HS-5 (cell line): ENCODE measurements at places on chromosomes 6 and 20.

DNA sequence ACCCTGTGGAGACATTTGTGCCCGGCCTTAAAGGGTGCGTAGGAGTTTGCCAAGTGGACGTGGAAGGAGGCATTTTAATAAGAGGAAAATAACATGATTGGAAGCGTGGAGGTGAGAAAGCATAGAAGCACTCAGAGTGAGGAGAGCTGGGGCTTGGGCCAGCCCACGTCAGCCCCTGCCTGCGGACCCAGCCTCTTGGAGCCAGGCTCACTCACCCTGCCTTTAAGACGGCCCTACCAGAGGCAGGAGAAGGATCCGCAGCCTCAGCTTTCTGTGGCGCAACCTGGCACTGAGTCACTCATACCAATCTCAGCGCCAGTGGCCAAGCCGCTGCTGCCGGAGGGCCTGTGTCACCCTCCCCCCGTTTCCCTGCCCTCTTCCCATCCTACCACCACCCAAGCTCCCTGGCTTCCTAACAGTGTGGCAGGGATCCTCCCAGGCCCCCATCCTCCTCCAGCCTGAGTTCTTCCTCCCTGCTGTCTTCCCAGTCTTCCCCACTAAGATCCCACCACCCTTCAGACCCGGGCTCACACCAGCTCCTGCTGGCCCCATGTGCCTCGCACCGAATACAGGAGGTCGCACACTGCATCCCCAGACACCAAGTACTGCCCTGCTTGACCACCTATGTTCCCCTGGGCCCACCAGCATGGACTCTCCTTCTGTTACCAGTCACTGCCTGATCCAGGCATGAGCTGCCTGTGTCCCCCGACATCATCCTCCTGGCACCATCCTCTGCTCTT lies 285.2 kb downstream of the UST start:
- DNase-seq = peak; percentile 79

- DNase-seq = no peak
Measured at GRCh38 chr6:40419946-40420728, 167.0 kb downstream of the LRFN2 start.

- DNase-seq = no peak
Measured at GRCh38 chr6:156778454-156779205, 1.5 kb downstream of the ARID1B start.

DNA sequence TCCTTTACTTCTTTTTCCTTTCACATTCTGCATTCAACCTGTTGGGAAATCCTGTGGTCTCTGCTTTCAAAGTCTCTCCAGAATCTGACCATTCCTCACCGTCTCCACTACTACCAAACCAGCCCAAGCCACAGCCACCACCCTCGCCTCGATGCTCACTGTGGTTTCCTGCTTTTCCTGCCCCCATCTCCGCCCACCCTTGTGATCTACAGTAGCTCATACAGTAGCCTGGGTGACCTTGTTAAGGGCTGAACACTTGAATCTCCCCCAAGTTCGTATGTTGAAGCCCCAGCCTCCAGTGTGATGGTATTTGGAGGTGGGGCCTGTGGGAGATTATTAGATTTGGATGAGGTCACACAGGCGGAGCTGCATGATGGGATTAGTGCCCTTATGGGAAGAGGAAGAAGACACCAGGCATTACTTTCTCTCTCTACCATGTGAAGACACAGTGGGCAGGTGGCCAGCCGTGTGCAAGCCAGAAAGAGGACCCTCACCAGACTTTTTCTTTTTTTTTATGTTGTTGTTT lies 189.0 kb upstream of the UST start:
- no peak for DNase-seq

GRCh38 chr6:137970368-137970767 lies 103.3 kb downstream of the TNFAIP3 start:
- DNase-seq = no peak

DNA sequence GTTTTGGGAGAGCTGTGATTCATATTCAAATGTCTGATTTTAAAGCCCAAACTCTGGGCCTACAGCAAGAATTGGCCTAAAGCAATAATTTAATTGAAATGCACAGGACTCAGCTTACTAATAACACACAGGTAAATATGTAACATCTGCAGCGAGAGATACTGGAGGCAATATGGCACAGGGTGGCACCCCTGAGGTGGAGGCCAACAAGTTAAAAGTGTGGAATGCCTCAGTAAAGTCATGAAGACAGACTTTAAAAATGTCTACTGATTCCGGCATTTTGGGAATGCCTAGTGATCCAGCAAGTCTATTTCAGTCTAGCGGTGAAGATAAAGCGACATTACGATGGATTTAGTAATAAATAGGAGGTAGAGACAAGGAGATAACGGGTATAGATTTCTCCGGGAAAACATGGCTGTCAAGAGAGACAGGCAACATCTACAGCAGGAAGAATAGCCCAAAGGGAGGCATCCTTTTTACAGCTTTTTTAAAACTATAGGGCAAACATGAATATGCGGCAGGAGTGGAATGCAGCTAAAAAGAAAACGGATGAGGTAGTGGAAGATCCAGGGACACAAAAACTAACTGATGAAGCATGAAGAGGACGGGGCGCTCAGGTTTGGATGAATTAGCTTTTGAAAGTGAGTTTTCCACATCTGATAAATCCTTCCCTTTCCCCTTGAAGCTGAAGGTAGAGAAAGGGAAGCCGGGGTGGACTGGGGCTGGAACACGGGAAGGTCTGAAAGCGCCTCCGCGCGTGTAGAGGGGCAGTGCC lies 1.2 kb downstream of the NANP start:
- peak; percentile 3 for DNase-seq

- no peak for DNase-seq
Measured at GRCh38 chr6:43454290-43454695, 1.1 kb downstream of the DLK2 start.

DNA sequence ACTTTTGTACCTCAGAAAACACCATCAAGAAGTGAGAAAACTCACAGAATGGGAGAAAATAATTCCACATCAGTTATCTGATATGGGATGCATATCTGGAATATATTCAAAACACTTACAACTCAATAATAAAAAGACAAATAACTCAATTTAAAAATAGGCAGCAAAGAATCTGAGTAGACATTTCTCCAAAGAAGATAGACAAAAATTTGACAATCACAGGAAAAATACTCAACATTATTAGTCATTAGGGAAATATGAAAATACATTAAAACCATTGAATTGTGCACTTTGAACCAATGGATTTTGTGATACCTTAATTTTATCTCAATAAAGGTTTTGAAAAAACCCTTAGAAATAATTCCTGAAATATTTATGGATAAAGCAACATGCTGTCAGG lies 36.9 kb upstream of the STMND1 start:
- DNase-seq = no peak

DNA sequence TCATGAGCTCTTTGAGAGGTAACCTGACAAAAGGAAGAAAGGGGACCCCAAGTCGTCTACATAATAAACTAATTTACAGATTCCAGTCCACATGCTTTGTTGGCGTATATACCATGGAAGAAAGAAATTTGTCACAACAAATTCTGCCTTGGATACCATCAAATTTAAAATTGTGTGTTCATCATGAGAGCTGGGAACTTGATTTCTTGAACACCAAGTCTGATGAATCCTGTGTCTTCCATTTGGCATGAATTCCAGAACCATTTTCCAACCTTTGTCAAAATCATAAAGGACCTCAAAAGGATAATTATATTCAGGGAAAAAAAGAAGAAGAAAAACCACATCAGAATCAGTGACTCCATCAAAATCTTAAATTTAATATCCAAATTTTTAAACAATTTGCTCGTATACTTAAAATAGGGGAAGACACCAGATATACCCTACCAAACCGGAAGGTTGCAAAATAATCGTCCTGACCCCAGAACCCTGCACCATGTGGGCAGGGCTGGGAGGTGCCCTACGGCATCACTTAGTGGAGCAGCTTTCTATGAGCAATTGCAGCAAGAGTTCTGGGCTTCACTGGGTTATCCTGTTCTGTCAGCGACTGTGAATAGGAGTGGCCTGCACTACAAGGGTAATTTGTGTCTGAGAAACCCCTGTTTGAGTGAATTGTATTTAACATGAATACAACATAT lies 74.1 kb upstream of the INSM1 start:
- no peak for DNase-seq

DNA sequence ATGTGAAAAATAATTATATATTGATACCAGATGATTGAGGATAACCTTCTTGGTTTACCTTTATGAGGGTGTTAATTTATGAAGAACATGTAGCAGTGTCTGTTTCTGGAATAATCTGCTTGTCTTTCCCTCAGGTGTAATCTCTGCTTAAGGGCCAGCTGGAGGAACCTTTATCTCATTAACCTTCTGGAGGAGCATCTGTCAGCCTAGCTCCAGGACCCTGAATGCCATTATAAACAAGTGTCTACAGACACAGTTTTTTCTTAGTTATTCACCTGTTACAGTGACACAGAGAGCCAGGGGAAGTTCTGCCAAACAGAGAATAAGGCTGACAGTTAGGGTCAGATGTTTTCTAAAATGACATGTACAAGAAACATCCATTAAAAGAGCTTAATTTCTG lies at the start of gene IMPG1:
IMPG1 (minus strand) TSS at position 101 of the 400 bp plus-strand sequence. CDS start 174 bp downstream, outside the sequence.
- DNase-seq = no peak

- DNase-seq = no peak
Measured at GRCh38 chr6:121885399-121886152, 450.1 kb downstream of the GJA1 start.

DNA sequence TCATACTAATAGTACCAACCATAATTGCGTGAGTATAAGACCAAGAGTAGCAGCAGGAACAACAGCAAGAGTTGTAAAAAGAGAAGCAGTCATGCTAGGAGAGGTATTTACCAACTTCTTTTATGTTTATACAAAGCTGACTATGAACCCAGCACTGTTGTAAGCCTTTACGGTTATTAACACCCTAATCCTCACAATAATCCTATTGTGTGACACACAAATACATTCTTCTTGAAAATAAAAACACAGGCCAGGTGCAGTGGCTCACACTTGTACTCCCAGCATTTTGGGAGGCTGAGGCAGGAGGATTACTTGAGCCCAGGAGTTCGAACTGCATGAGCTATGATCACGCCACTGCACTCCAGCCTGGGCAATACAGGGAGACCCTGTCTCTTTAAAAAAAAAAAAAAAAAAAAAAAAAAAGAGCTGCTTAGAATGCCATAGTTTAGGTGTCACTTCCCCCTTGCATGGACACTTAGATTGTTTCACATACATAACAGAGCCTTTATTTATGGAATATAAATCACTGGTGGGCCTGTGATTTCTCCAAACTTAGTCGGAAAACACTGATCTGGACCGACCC lies 20.2 kb downstream of the HCK start:
- DNase-seq = no peak

- DNase-seq = no peak
Measured at GRCh38 chr6:163328411-163328810, 86.1 kb upstream of the QKI start.
